ENCODE measurements at places on chromosomes 7 and 10.
A peak's percentile ranks its signal among the peaks of the same experiment; 100 is the strongest.

- peak; percentile 96 for DNase-seq
Measured at GRCh38 chr10:26555719-26556368, 117.7 kb downstream of the APBB1IP start.

DNA sequence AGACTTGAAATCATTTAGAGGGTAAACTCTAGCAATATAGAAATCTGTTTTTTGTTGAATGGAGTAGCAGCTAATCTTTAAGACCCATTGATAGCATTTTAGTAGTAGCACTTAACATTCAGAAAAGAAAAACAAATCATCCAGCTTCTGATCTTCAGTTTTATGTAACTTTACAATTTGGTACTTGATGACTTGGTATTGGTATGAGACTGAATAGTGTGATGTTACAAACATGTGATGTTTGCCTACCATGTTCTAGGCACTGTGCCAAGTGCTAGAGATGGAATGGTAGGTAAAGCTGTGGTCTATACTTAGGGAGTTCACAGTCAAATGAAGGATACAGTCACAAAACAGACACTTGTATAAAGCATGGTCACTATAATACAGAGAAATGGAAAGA is 21.3 kb downstream of the ZEB1 start:
- DNase-seq = no peak

GRCh38 chr10:66218981-66219587 is 706.8 kb upstream of the LRRTM3 start:
- DNase-seq = no peak

DNA sequence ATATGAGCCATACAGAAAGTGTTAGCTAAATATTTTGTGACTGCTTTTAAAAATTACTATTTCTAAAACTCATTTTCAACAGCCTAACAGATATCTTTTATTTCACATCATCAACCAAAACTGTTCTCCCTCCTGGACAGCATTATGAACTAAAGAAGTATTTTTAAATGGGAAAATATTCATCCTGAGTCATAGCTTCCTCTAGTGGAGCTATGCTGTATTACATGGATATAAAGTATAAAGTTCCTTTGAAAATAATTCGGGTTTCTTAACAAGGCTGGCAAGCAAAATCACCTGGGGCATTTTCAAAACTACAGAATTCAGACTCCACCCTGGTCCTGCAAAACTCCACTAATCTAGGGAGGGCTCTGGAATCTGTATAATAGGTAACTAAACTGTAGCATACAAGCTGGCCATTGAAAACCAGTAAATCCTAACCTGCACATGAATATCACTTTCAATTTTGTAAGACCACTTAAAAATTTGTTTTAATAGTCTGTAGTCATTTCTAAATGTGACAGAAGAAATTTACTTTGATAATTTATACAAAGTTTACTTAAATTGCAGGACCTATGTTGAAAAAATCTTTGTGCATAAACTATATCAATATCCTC is 53.5 kb downstream of the SCIN start:
- DNase-seq = peak; percentile 44

GRCh38 chr7:85415743-85416142 is 228.9 kb upstream of the SEMA3D start:
- no peak for DNase-seq

DNA sequence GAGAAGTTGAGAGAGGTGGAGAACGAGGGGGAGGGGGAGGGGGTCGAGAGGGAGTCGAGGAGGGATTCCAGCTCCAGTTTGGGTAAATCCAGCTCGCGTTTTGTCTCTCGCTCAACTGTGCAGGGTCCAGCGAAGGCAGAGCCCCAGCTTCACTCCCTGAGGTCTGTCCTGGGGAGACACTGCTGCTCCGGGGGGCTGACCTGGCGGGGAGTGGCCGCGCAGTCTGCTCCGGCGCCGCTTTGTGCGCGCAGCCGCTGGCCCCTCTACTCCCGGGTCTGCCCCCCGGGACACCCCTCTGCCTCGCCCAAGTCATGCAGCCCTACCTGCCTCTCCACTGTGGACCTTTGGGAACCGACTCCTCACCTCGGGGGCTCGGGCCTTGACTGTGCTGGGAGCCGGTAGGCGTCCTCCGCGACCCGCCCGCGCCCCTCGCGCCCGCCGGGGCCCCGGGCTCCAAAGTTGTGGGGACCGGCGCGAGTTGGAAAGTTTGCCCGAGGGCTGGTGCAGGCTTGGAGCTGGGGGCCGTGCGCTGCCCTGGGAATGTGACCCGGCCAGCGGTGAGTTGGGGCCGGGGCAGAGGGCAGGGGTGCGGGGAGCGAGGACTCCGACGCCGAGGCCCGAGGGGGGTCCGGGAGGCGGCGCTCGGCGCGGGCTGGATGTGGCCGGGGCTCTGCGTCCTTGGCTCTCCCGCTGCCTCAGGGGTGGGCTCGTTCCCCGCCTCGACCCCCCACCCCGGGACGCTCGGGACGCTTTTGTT is at the start of gene TET1:
TET1 (plus strand) TSS at position 152 of the 757 bp plus-strand sequence. CDS start 12,002 bp downstream, outside the sequence.
- peak; percentile 64 for DNase-seq

GRCh38 chr10:124231168-124232155 is 138.1 kb upstream of the CHST15 start:
- no peak for DNase-seq

- DNase-seq = no peak
Measured at GRCh38 chr10:103572347-103573204, 79.1 kb downstream of the NEURL1 start.

- no peak for DNase-seq
Measured at GRCh38 chr7:27998382-27998781, 182.2 kb downstream of the JAZF1 start.

GRCh38 chr7:2114052-2114451 is 118.7 kb downstream of the MAD1L1 start:
- DNase-seq = peak; percentile 91

- DNase-seq = peak; percentile 59
Measured at GRCh38 chr10:44264244-44264643, 120.7 kb downstream of the CXCL12 start.
